ENCODE measurements at places on chromosomes 2 and 18.

DNA sequence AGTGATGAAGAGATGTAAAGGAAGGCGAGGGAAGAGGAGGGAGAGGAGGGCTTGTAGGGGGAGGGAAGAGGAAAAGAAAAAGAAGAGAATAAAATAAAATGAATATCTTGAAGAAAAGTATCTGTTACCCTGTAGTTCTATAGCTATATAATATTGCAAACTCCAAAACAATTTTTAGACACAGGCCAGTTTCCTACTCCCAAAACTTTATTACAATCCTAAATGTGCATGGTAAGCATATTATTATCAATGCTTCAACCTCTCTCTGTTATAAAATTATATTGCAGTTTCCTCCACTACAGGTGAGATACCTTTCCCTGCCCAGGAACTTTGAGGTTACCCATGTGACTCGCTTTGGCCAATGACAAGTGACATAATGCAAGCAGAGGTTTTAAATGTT, 1351.6 kb upstream of the NRXN1 start:
- H3K27ac ChIP-seq = no peak overlapping the region
- no peak overlapping the region for H3K4me3 ChIP-seq
- H3K27me3 ChIP-seq = no peaks in the 10 kb centered on the region
- no peaks in the 10 kb centered on the region for H3K4me1 ChIP-seq

- H3K4me3 ChIP-seq = no peak overlapping the region
- H3K4me1 ChIP-seq = no peaks in the 10 kb centered on the region
- H3K36me3 ChIP-seq = no peaks in the 10 kb centered on the region
- DNase-seq = no peak
- H3K27me3 ChIP-seq = no peaks in the 10 kb centered on the region
- H3K27ac ChIP-seq = no peak overlapping the region
Observed at GRCh38 chr2:2639251-2640139, 308.4 kb upstream of the MYT1L start.

GRCh38 chr2:209473930-209474419, 50.1 kb downstream of the MAP2 start:
- no peak for DNase-seq
- H3K27ac ChIP-seq = no peak overlapping the region
- H3K4me3 ChIP-seq = no peak overlapping the region

- DNase-seq = no peak
- peaks cover 5% of the 10 kb centered on the region for H3K36me3 ChIP-seq
- no peak overlapping the region for H3K27ac ChIP-seq
- peaks cover 7% of the 10 kb centered on the region for H3K4me1 ChIP-seq
- H3K27me3 ChIP-seq = no peaks in the 10 kb centered on the region
Observed at GRCh38 chr2:73084971-73085370, 13.5 kb upstream of the SFXN5 start.

DNA sequence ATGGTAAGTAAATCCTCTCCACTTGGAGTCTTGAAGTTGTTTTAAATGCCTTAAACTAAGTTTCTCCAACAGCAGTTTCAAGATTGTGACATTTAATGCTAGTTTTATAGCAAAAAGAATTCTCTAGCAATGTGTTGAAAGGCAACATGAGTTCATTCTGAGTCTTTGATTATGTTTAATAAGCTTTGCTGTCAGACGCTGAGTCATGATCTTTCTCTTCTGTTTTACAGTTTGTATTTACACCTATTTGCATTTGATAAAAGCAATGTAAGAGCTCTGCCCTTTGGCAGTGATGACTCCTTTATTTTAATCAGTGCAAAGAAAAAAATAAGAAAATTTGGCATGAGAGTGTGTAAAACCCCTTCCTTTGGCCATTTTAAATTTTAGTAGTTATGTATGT, 497.7 kb downstream of the STK39 start:
- H3K4me1 ChIP-seq = no peaks in the 10 kb centered on the region
- no peak overlapping the region for H3K4me3 ChIP-seq
- DNase-seq = no peak

GRCh38 chr2:239181903-239182581, 218.8 kb downstream of the HDAC4 start:
- DNase-seq = no peak
- H3K4me1 ChIP-seq = no peaks in the 10 kb centered on the region
- H3K36me3 ChIP-seq = peaks cover 6% of the 10 kb centered on the region
- H3K4me3 ChIP-seq = no peak overlapping the region

GRCh38 chr2:43100883-43101662, 125.3 kb downstream of the ZFP36L2 start:
- no peak overlapping the region for H3K27ac ChIP-seq
- H3K36me3 ChIP-seq = no peaks in the 10 kb centered on the region
- DNase-seq = no peak
- no peaks in the 10 kb centered on the region for H3K27me3 ChIP-seq
- H3K4me1 ChIP-seq = peaks cover 3% of the 10 kb centered on the region

DNA sequence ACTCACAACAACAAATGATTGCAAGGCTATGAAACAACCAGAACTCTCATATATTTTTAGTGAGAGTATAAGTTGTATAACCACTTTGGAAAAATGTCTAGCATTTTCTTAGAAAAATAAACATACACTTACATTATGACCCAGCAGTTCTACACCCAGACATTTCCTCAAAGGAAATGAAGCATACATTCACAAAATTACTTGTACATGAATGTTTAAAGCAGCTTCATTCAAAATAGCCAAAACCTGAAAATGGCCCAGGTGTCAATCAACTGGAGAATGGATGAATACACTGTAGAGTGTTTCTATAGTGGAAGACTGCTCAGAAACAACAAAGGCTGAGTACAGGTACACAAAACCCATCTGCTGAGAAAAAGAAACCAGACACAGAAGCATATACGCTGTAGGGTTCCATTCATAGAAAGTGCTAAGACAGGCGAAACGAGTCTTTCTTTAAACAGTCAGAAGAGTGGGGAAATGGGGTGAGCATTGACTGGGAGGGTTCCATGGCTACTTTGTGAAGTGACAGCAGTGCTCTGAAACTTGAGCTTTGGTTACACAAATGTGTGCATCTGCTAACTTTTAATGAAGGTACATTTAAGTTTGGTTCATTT, 799.0 kb downstream of the DCDC2C start:
- no peak overlapping the region for H3K4me3 ChIP-seq
- H3K27ac ChIP-seq = no peak overlapping the region
- H3K36me3 ChIP-seq = no peaks in the 10 kb centered on the region

DNA sequence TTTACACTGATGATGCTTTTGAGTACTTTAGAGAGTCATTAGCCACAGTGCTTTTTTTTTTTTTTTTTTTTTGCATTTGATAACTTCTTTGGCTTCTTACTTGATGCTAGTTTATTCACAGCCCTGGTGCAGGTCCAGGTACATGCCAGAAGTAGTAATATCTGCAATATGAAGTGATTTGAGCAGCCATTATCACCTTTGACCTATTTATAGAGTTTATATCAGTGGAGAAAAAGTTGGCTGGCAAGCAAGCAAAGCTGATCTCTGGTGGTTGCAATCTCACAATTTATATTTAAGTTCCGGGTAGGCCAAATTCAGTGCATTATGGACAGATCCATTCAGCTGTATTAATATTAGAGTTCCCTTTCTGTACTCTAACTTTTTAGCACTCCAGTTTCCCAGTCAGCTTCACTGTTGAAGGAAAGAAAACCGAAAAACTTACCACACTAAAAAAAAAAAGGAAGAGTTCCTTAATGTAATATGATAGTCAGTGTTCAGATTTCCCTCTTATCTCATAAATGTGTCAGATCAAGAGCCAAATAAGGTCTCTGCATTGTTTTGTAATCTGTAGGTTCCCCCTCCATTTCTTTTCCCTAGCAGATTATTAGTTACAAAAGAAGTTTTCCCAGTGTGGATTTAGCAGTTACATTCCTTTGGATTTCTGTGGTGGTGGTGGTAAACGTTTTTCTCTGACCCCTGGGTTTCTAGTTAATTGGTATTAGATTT, 78.6 kb downstream of the HAUS1 start:
- H3K27ac ChIP-seq = no peak overlapping the region
- H3K27me3 ChIP-seq = no peaks in the 10 kb centered on the region
- H3K36me3 ChIP-seq = no peaks in the 10 kb centered on the region
- H3K4me1 ChIP-seq = no peaks in the 10 kb centered on the region
- H3K4me3 ChIP-seq = no peak overlapping the region

DNA sequence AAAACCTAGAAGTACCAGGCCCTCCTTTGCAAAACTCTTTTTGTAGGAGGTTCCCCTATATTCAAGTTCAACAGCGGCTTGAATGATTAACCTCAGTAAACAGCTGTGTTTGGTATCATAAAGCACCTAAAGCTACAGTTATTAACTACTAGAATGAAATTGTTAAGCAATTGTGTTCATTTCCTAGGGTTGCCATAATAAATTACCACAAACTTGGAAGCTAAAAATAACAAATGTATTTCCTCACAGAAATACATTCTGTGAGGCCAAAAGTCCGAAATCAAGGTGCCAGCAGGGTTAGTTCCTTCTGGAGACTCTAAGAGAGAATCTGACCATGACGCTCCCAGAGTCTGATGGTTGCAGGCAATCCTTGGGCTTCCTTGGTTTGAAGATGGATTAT, 202.1 kb upstream of the ACVR2A start:
- H3K4me3 ChIP-seq = no peak overlapping the region
- no peaks in the 10 kb centered on the region for H3K27me3 ChIP-seq
- peaks cover 2% of the 10 kb centered on the region for H3K4me1 ChIP-seq
- H3K36me3 ChIP-seq = no peaks in the 10 kb centered on the region

- DNase-seq = no peak
- no peaks in the 10 kb centered on the region for H3K4me1 ChIP-seq
- no peak overlapping the region for H3K27ac ChIP-seq
- no peak overlapping the region for H3K4me3 ChIP-seq
Observed at GRCh38 chr2:38174646-38175423, 98.9 kb upstream of the CYP1B1 start.

GRCh38 chr2:23520256-23520655, 135.3 kb downstream of the KLHL29 start:
- no peak for DNase-seq
- no peaks in the 10 kb centered on the region for H3K27me3 ChIP-seq
- H3K4me1 ChIP-seq = peaks cover 8% of the 10 kb centered on the region
- H3K36me3 ChIP-seq = no peaks in the 10 kb centered on the region

- no peak overlapping the region for H3K27ac ChIP-seq
- no peak overlapping the region for H3K4me3 ChIP-seq
- no peaks in the 10 kb centered on the region for H3K4me1 ChIP-seq
- H3K36me3 ChIP-seq = peaks cover 3% of the 10 kb centered on the region
Observed at GRCh38 chr2:27776097-27776496, 4.6 kb downstream of the MRPL33 start.

- H3K27me3 ChIP-seq = no peaks in the 10 kb centered on the region
- H3K4me1 ChIP-seq = no peaks in the 10 kb centered on the region
- H3K4me3 ChIP-seq = no peak overlapping the region
- no peak for DNase-seq
- H3K36me3 ChIP-seq = no peaks in the 10 kb centered on the region
Observed at GRCh38 chr2:152761214-152761613, 42.8 kb downstream of the ARL6IP6 start.

DNA sequence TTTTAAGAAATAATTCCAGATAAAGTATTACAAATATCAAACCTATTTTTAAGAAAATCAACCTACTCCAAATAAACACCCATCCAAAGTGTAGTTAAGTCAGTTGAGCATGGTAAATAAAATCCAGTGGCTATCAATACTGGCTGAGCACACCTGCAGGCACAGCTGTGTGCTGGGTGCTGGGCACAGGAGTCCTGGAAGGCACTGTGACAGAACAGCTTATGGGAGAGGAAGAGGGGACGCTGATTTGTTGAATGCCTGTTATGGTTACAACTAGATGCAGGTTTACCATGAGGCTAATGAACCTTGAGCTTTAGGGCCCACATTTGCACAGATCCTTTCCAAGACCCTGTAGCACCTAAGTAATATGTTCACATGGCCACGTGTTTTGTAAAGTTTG, 202.7 kb downstream of the MTX2 start:
- H3K4me3 ChIP-seq = no peak overlapping the region
- no peak overlapping the region for H3K27ac ChIP-seq
- DNase-seq = no peak
- H3K36me3 ChIP-seq = no peaks in the 10 kb centered on the region
- no peaks in the 10 kb centered on the region for H3K27me3 ChIP-seq

DNA sequence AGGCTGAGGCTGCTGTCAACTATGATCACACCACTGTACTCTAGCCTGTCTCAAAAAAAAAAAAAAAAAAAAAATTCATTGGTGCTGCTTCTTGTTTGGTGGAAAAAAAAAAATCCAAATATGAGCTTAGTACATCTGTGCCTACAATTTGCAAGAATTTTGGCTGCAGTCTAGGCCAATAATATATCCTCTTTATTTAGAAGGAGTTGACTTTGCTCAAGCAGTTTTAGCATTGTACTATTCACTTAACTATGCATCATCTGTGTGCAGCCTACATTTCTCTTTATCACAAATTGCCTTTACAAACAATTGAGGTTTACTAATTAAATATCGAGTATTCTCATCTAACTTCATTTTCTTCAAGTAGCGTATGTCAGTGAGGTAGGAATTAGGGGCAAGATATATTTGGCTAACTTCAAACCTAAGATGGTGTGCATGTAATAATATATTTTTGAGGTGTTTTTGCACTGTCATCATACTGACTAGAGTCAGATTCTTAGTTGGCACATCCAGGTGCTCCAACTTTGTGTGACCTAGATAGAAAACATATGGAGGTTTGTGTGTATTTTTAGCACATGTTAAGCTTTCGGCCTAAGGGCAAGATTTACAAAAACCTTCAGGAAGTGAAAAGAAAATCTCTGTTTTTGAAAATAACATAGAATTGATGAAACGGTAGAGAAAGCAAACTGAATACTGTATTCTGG, 51.8 kb downstream of the PMS1 start:
- H3K4me1 ChIP-seq = no peaks in the 10 kb centered on the region
- no peaks in the 10 kb centered on the region for H3K36me3 ChIP-seq
- DNase-seq = no peak
- H3K27me3 ChIP-seq = no peaks in the 10 kb centered on the region
- no peak overlapping the region for H3K4me3 ChIP-seq

GRCh38 chr2:218852911-218853667, 6.5 kb upstream of the WNT6 start:
- no peak overlapping the region for H3K4me3 ChIP-seq
- H3K27me3 ChIP-seq = peaks cover 51% of the 10 kb centered on the region
- no peak overlapping the region for H3K27ac ChIP-seq
- peaks cover 4% of the 10 kb centered on the region for H3K4me1 ChIP-seq

GRCh38 chr2:48218169-48218568, 311.8 kb upstream of the STON1 start:
- H3K4me1 ChIP-seq = no peaks in the 10 kb centered on the region
- no peak for DNase-seq
- no peak overlapping the region for H3K4me3 ChIP-seq
- H3K36me3 ChIP-seq = no peaks in the 10 kb centered on the region

GRCh38 chr2:57448816-57449215, 597.8 kb upstream of the VRK2 start:
- no peaks in the 10 kb centered on the region for H3K36me3 ChIP-seq
- DNase-seq = no peak
- no peak overlapping the region for H3K4me3 ChIP-seq
- no peaks in the 10 kb centered on the region for H3K27me3 ChIP-seq
- H3K27ac ChIP-seq = no peak overlapping the region
- H3K4me1 ChIP-seq = no peaks in the 10 kb centered on the region

- DNase-seq = no peak
- no peak overlapping the region for H3K27ac ChIP-seq
- H3K36me3 ChIP-seq = no peaks in the 10 kb centered on the region
- H3K4me1 ChIP-seq = no peaks in the 10 kb centered on the region
- H3K4me3 ChIP-seq = no peak overlapping the region
- H3K27me3 ChIP-seq = no peaks in the 10 kb centered on the region
Observed at GRCh38 chr18:45765796-45766195, 41.8 kb downstream of the SLC14A1 start.

GRCh38 chr2:144333143-144333555, 186.8 kb downstream of the ZEB2 start:
- peaks cover 2% of the 10 kb centered on the region for H3K4me1 ChIP-seq
- H3K36me3 ChIP-seq = no peaks in the 10 kb centered on the region
- no peak overlapping the region for H3K27ac ChIP-seq
- no peaks in the 10 kb centered on the region for H3K27me3 ChIP-seq
- H3K4me3 ChIP-seq = no peak overlapping the region
- DNase-seq = no peak

Data from iPS DF 6.9 (cell line).